ENCODE measurements at places on chromosomes 3 and 15.
A peak's percentile ranks its signal among the peaks of the same experiment; 100 is the strongest.

GRCh38 chr3:19190126-19190525, 41.8 kb downstream of the KCNH8 start:
- DNase-seq, result no peak

GRCh38 chr3:130979117-130979516, 47.5 kb downstream of the ASTE1 start:
- DNase-seq, result no peak

- DNase-seq, result no peak
These were observed 43.8 kb downstream of the WNT5A start for GRCh38 chr3:55443346-55443745.

GRCh38 chr3:107124885-107125284, 252.4 kb upstream of the CCDC54 start:
- no peak for DNase-seq

GRCh38 chr15:63156755-63157117, 541 bp downstream of the RPS27L start:
- peak; percentile 48 for DNase-seq

- DNase-seq, result no peak
These were observed 99.3 kb downstream of the GADL1 start for GRCh38 chr3:30795176-30795575.

GRCh38 chr15:53272116-53272515, 482.0 kb upstream of the ONECUT1 start:
- no peak for DNase-seq

DNA sequence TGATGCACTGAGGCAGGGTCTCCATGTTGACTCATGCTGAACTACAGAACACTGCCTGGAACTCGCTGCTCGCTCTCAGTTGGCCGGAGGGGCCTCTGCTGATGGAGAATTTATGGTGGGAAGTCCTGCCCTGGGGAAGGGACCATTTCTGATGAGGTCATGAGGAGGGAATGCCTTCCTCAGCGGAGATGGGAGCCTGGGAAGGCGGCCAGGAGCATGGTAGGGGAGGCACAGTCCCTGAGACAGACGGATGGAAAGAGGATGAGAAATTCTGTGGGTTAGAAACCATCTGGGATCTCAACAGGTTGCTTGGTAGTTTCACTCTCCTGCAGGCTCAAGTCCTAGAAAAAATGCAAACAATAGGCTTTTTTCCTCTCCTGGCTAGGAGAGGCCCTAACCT, 56.8 kb upstream of the TPM1 start:
- DNase-seq, result peak; percentile 39

DNA sequence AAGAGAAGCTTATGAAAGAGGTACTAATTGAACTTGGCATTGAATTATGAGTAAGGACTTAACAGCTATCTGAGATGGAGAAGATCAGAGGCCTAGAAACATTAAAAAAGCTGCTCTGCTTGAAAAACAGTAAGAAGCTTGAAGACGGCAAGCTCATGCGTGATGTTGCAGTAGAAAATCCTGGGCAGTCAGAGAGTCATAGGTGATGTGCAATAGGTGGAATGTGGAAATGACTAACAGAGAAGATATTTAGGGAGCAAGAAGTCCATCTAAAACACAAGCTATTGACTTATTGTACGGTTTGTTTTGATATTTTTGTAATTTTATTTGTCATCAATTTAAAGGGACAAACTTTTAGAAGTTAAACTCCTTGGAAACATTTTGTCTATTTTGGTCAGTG, 1101.4 kb downstream of the ROBO2 start:
- DNase-seq, result no peak

- no peak for DNase-seq
These were observed 68.6 kb upstream of the ITGA11 start for GRCh38 chr15:68500363-68501258.

GRCh38 chr3:125605756-125606155, 10.5 kb upstream of the OSBPL11 start:
- no peak for DNase-seq

DNA sequence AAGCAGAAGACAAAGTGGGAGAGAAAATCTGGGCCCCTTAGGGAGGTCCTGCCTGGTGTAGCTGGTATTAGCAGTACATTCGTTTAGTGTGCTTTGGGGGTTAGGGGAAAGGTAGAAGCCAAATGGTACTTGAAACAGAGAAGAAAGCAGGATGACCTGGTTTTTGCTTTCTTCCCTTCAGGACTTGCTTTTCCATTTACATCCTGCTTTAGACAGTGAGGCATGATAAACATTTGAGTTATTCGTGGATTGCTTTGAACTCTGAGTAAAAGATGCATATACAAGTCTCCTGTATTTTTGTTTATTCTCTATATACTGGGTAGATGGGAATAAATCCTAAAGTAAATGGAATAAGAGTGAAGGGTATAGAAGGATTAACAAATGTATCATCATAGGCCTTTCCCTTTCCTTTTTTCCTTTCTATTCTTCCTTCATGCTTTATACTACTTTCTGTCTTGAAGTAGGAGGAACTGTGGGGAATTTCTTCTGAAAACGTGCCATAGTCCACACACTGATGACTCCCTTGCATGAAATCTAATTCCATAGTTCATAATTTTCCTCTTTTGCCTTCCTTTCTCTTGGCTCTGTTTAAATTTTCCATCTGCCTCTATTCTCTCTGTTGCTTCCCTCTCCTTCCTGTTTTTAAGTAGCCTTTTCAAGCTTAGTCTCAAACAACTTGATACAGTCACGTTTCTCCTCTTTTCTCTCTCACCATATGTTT, 139.5 kb upstream of the RBMS3 start:
- no peak for DNase-seq

GRCh38 chr3:143507735-143508580, 340.3 kb downstream of the SLC9A9 start:
- DNase-seq, result no peak

DNA sequence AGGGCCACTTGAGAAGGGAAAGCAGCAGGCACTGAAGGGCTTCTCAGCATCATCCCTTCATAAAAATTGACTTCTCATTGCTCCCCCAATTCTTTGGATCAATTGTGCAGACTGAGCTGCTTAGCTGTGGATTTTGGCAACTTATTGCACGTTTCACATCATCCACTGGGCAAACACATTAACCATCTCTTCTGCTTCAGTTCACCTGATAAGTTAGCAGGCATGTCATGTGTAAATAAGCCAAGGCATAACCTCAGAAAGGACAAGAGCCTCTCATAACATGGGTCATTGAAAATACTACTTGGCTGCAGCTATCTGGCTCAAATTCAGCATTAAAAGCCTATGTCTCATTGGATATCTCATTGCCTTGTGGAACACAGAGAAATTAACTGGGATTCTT, 366.5 kb downstream of the LRRC3B start:
- DNase-seq, result no peak

- peak; percentile 74 for DNase-seq
These were observed 11.2 kb downstream of the ATP8B4 start for GRCh38 chr15:50107591-50108408.

DNA sequence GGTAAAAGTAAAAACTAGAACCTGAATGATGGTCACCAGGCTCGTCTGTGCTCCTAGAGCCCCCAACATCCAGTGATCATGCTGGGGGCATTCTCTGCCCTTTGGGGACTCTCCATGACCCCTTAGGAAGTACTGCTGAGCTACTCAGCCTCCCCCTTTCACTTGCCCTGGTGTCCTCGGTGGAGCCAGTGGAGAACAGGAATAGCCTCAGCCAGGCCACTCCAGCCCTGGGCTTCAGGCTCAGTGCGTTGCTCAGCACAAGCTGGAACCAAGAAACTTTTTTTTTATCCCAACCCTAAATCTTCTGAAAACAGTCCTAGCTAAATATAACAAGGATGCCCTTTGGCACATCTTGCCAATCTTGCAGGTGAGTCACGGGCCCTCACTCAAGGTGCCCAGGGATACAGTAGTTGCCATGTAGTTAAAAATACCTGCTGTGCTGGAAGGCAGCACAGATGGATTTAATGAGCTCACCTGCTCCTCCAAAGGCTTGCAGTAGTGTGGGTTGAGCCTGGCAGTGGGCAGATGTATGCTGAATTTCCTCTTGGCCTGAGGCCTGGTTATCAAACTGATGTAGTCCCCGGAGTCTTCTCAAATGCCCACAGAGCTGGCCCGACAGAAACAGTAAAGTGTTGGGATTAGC, 46.9 kb upstream of the TMEM158 start:
- DNase-seq, result no peak

- no peak for DNase-seq
These were observed 18.4 kb upstream of the RPLP1 start for GRCh38 chr15:69434238-69434637.

DNA sequence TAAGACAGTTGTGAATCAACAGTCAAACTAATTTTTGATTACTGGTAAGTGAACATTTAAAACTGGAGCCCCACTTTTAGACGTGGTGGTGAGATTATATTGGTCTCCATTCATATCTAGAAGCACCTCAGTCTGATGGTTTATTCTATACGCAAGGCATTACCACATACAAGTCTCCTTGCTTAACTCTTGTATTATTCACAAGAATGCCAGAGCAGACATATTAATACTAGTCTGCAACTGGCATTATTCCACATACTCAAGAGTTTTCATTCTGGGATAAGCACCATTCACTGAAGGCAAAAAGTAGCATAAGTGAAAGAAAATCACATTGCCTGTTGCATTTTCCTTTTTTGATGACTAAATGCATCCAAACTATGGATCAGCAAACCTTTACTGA, 36.9 kb upstream of the MEIS2 start:
- no peak for DNase-seq

DNA sequence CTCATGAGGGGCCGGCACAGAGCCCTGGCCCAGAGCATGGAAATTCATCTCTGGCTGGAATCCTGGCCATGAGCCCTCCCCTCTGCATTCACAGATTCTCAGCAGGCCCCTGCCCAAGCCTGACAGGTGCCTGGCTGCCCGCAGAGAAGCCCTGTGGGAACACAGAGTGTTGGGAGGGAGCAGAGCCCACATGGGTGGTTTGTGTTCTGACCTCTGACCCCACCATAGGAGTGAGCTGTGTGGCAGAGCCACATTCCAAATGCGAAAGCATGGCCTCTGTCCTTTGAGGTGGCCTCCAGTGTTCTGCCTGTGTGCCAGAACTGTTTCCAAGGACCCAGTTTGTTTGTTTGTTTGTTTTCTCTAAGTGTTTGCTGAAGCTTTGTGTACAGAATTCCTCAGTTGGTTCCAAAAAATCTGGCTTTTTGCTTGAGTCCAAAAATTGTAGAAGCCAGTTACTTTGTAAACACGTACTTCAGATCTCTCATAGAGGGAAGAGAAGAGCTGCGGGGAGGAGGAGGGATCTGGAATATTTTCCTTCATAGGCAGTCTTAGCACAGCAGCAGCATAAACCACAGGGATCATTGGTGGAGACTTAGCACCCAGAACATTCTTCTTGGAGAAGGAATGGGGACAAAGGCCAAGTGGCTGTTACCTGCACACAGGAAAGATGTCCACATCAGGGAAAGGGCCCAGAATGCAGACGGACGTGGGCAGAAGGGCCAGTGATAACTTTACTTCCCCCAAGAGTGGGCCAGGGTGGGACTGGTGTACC, 36.0 kb downstream of the GRAMD2A start:
- DNase-seq, result no peak

- DNase-seq, result peak; percentile 87
These were observed 7.5 kb upstream of the CMTM6 start for GRCh38 chr3:32510075-32510724.

DNA sequence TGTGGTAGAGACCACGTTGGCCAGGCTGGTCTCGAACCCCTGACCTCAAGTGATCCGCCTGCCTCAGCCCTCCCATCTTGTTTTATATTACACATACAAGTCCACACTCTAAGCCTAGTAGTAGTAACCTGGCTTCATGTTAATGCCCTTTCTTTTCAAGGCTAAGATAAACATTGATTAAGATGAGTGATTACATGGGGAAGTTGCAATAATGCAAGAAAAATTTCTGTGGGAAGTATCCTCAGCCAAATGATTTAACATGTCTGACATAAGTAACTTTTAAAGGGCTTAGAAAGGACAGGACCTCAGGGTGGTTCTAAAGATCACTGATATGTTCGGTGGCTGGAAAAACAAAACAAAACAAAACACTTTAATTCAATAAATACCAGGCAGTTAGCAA, 72.1 kb downstream of the SFMBT1 start:
- DNase-seq, result no peak

- DNase-seq, result no peak
These were observed 9.1 kb upstream of the USP3 start for GRCh38 chr15:63495343-63495742.

- no peak for DNase-seq
These were observed 13.7 kb downstream of the C3orf62 start for GRCh38 chr3:49263159-49263889.

DNA sequence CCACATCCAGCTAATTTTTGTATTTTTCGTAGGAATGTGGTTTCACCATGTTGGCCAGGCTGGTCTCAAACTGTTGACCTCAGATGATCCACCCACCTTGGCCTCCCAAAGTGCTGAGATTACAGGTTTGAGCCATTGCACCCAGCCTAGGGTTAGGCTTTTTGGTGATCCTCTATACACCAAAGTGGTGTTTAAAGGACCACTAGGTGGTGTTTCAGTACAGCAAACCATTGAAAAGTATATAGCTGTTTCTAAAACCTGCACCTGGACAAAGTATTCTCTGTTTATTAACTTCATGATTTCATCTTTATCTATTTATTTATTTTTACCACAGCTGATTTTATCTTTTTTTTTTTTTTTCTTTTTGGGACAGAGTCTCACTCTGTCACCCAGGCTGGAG, 68.4 kb downstream of the MINDY2 start:
- no peak for DNase-seq

DNA sequence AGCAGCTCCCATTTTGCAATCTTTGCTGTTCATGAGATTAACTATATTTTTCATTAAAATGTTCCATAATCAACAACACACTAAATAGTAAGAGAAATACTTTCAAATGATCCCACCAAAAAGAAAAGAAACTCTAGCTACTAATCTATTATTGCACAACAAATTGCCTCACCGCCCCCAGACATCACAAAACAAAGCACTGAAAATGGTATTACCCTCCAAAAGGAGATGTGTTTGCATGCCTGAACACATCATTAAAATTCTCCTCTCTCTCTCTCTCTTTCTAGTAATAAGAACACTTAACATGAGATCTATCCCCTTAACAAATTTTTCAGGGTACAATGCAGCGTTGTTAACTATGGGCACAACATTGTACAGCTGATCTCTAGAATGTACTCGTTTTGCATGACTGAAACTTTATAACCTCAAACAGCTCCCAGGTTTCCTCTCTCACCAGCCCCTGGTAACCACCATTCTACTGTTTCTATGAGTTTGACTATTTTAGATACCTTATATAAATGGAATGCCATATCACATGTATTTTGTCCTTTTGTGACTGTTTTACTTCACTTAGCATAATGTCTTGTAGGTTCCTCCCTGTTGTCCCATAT, 33.1 kb downstream of the WNT5A start:
- DNase-seq, result peak; percentile 11

DNA sequence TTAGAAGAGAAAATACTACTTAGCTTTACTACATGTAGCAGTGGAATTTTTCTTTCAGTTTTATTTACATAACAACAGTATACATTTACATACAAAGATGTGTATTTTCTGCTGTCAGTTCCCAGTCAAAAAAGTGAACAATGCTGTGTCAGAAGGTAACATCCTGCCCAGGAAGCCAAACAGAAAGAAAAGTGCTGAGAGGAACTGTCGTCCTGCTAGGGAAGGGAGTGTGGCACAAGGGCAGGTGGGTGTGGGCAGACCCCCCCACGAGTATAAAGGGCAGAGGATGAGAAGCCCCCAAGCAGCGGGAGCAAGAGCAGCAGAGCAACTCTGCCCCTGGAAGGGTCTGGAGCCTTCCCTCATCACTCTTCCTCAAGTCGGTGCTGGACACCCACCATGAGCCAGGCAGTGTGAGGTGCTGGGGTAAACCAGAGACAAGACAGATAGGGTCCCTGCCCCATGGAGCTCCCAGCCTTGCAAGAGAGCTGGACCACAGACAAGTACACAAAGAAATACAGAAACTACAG, 39.7 kb downstream of the TBC1D2B start:
- DNase-seq, result no peak

Measured in Ammon's horn (tissue), 1 donor.